ENCODE measurements at places on chromosomes 1 and 21. TPM values are rescaled to one million over a fixed set of nuclear protein-coding genes. Genes with fewer than 3 reads are reported as not detected.

The DENND2C gene
- 2.2 TPM for total RNA-seq

- peak; percentile 42 for DNase-seq
Observed at GRCh38 chr1:100449477-100449876, 88.5 kb upstream of the GPR88 start.

The VAV3 gene
- 2.5 TPM for total RNA-seq

DNA sequence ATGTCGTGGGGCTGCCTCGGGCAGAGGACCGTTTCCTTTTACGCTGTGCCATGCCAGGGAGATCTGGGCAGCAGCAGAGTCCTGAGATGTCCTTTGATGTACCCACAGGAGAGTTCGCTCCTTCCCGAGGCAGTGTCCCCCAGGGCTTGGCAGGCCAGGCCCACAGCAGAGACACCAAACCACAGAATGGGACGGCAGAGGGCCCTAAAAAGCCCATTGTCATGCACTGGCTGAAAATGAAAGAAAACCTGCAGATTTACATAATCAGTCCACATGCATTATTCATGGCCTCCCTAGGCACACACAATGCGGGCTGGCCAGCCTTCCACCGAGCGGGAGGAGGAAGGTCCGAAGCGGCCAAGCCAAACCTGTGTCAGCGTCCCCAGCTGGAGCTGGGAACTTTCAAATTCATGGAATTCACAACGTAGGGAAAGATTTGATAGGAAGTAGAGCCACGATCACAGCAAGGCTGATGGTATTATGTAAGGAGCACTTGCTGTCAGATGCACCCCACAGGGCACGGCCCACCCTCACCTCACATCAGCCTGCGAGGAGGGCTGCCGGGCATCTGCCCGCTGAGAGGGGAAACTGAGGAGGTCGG is 25.3 kb upstream of the EFHD2 start:
- DNase-seq: no peak

- DNase-seq: no peak
Observed at GRCh38 chr1:64038965-64039364, 164.5 kb upstream of the UBE2U start.

DNA sequence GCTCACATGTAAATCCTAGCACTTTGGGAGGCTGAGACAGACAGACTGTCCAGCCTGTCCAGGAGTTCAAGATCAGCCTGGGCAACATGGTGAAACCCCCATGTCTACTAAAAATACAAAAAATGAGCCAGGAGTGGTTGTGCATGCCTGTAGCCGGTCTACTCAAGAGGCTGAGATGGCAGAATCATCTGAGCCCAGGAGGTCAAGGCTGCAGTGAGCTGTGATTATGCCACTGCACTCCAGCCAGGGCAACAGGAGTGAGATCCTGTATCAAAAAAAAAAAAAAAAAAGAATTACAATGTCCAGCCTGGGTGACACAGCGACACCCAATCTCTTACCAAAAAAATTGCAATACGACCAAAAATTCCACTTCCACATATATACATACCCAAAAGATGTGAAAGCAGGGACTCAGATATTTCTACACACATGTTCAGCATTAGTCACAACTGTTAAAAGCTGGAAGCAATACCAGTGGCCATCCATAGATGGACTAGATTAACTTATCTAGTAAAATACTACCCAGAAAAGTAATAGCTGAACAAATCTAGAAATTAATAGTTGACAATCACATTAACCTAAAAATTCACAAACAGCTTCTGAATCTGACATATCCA is 49.2 kb downstream of the ASH1L start:
- DNase-seq: no peak

GRCh38 chr1:65467536-65467935 is 47.1 kb downstream of the LEPR start:
- DNase-seq: no peak

DNA sequence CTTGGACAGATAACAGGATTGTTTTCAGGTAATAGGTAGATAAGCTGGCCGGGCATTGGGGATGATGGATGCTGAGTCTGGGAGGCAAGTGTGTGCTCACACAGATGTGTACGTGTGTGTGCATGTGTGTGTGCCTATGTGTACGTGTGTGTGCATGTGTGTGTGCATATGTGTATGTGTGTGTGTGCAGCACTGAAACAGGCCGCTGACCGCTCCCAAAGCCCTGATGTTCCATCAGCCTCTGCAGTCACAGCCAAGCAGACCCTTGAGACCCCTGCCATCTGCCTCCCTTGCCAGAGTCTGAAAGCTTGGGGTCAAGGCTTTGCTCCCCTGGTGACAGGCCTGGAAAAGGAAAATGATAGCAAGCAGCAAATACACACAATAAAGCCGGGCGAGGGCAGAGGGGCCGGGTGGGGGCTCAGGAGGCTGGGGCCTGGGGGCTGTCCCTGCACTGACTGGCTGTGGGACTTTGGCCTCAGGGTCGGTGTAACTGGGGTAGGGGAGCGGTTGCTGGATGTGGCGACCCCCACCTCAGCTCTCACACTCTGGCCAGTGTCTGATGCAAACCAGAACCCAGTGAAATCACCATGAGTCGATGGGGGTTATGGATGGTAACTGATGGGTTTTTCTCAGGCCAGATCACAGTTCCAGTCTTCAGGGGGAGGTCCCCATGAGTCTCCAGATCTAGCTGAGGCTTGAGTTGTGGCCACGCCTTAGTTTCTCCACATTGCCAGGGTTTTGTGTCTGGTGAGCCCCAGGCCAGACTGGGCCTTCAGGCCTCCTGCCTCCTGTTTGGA is 9.2 kb upstream of the TNFRSF8 start:
- DNase-seq: peak; percentile 69

- no peak for DNase-seq
Observed at GRCh38 chr1:166470014-166470413, 303.2 kb upstream of the FAM78B start.

- no peak for DNase-seq
Observed at GRCh38 chr1:27878787-27879335, 6.5 kb downstream of the THEMIS2 start.

GRCh38 chr1:67743072-67743725 is 58.2 kb downstream of the GADD45A start:
- no peak for DNase-seq

Data from activated T-cell treated with anti-CD3 and anti-CD28 coated beads, Interleukin-2, amount 50 U/mL, for 72 hours (primary cell).